ENCODE measurements at places on chromosomes 11 and 22.

DNA sequence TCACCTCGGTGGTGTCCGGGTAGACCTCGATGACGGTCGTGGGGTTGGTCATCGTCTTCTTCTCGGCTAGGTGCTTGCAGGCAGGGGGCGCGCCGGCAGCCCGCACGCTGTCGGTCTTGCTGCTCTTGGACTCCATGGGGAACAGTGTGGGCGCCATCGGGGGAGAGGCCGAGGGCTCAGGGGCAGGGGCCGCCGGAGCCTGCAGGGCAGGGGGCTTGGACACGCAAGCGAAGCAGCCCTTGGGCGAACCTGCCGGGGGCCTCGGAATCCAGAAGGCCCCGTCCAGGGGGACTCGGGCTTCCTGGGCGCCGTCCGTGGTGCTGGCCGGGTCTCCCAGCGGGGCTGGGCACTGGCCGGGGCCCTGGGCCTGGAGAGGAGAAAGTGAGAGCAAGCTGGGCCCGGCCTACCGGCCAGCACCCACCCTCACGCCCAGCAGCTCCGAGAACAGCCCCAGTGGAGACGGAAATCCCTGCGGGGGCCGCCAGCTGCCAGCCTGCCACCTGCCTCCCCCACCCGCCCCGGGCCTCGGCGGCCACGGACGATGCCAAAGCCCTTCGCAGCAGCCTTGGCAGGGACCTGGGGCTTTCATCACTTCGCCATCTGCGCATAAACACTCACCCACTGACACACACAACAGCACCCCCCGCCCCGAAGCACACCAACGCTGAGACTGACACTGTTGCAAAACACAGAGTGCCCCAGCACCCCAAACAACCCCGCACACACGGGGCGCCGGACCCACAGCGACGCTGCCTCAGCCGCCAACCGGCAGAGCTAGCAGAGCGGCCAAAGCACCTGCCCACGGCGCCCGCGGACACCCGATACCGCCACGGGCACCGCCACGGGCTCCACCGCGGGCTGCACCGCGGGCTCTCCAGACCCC lies 2.4 kb downstream of the IFITM10 start:
- DNase-seq, result peak; percentile 66

DNA sequence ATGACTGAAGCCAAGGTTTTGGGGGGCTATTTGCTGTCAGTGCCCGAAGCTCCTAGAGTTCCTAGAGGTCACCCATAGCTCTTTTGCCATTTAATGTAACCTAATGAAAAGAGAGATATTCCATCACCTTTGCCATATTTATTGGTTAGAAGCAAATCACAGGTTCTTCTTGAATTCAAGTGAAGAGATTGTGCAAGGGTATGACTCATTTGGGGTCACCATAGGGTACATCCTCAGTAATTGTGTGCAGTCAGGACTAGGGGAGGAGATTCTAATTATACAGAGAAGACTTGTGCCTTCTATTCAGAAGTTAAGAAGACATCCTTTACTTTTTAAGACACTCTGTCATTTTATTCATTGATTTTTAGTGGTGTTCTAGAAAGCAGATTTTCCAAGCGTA lies 6.9 kb upstream of the PRAME start:
- DNase-seq, result no peak

GRCh38 chr11:62556108-62556874 lies 9.7 kb upstream of the AHNAK start:
- DNase-seq, result peak; percentile 97

- no peak for DNase-seq
Observed at GRCh38 chr11:27409049-27409448, 46.0 kb upstream of the CCDC34 start.

DNA sequence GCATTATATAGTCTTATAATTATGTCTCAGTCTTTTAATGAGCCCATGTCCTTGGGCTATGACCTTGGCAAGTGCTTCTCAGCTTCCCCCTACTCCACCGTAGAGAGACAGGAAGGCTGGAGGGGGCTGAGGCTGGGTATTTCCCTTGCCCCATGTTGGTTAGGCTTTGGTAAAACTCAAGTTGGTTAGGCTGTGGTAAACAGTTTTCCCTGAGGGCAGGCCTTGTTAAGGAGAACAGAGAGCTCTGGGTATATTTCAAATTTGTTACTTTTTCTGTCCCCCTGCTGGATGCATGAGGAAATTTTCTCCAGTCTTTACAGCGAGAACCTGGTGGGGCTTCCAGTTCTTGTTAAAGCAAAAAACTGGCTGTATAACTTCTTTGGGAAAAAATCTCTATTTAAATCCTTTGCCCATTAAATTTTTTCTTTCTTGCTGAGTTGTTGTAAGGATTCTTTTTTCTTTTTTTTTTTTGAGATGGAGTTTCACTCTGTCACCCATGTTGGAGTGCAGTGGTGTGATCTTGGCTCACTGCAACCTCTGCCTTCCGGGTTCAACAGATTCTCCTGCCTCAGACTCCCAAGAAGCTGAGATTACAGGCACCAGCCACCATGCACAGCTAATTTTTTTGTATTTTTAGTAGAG lies 12.2 kb upstream of the DCHS1 start:
- DNase-seq, result no peak

GRCh38 chr11:45752106-45752505 lies 52.8 kb upstream of the SLC35C1 start:
- DNase-seq, result no peak

- DNase-seq, result no peak
Observed at GRCh38 chr11:26878959-26879581, 114.8 kb upstream of the FIBIN start.

- no peak for DNase-seq
Observed at GRCh38 chr11:59178402-59178801, 6.5 kb downstream of the DTX4 start.

- no peak for DNase-seq
Observed at GRCh38 chr11:106581399-106581798, 436.9 kb downstream of the GUCY1A2 start.

- DNase-seq, result no peak
Observed at GRCh38 chr11:114970927-114971645, 292.8 kb downstream of the NXPE2 start.

DNA sequence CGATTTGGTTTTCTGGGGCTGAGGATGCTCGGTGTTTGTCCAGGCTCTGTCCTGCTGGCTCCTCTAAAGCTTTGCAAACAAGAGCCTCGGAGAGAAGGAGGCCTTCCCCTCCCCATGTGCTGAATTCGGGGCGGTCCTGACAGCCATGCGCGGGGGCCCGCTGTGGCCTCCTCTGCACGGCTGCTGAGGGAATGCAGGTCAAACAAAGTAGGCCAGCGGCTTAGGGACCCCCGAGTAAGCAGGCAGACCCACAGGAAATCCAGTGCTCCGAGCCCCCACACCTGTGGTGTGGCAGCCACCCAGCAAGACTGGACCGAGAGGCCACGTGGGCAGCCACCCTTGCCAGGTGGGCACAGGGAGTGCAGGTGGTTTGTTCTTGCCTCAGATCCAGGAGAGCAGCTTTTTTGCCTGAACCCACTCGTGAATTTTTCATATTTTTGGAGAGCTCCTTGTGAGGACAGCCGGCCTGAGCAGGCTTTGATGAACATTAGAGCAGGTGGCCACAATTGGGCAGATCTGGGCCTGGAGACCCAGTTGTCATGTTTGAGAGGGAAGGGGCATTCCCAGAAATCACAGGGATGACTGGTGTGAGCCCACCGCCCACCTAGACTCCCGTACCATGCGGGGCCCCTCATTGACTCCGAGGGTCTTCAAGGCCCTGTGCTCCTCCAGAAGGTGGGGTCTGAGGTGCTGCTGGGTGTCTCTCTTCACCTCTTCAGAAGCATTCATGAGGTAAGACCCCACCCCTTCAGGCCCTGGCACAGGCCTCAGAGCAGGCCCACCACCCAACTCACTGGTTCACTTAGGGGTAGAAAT lies 43.0 kb upstream of the KCNQ1OT1 start:
- peak; percentile 37 for DNase-seq

DNA sequence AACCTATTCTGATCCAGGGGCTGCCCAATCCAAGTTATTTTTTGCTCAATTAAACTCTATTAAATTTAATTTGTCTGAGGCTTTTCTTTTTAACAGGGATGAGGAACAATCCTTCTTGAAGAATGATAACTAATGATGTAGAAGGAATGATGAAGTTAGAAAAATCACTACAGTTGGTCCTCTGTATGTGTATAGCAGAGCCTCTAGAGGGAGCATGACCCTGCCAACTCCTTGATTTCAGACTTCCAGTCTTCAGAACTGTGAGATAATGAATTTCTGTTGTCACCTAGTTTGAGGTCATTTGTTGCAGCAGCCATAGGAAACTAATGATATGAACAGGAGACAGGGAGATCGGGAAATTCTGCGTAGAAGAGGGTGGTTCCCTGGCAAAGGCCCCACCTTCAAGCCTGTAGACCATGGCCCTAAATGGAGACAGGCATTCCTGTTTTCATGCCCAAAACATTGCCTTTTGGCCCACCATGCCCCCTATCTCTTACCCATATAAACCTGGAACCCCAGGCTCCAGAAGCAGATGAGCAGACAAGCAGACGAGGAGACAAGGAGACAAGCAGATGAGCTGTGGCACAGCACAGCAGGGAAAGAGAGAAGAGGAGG lies 7.7 kb upstream of the QSER1 start:
- no peak for DNase-seq

DNA sequence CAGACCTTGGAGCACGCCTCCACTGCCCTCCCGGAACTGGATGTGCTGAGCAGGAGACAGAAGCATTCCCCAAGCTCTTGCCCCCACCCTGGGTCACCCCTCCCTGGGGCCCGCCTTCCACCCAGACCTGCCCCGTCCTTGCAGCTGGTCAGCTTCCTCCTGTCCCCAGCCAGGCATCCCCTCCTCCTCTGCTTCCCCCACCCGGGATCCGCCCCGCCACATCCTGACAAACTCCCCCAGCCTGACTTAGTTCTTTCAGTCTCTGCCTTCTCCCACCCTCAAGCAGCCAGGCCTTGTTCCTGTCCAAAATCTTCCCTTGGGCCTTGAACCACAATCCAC lies 1.1 kb upstream of the PLXNB2 start:
- DNase-seq, result no peak

- no peak for DNase-seq
Observed at GRCh38 chr11:94920311-94920710, 53.0 kb downstream of the CWC15 start.

GRCh38 chr11:121696177-121696871 lies 243.6 kb upstream of the SORL1-AS1 start:
- DNase-seq, result no peak

GRCh38 chr22:25368271-25368670 lies 148.8 kb downstream of the CRYBB2 start:
- DNase-seq, result no peak

GRCh38 chr11:492427-493226 lies 14.4 kb downstream of the RNH1 start:
- no peak for DNase-seq

DNA sequence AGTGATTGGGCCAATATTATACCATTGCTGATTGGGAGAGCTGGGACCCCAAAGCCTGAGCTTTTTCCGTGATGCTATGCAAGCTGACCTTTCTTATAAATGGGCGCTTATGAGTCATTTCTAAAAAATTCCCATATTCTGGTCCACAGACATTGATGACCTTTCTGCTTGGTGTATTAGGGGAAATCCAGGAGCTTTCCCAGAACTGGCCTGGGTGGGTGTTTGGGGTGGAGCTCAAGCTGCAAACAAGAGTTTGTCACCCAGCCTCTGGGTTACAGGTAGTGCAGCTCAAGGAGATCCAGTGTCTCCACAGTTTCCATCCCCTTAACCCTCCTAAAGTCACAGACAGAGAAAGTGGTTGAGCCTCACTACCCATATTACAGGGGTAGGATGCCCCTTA lies 67.7 kb downstream of the CCDC81 start:
- no peak for DNase-seq

- peak; percentile 80 for DNase-seq
Observed at GRCh38 chr22:20438678-20439492, 1.3 kb upstream of the SCARF2 start.

- DNase-seq, result no peak
Observed at GRCh38 chr22:47247579-47248240, 485.3 kb downstream of the TBC1D22A start.
